ENCODE measurements at places on chromosomes 5 and 9.

DNA sequence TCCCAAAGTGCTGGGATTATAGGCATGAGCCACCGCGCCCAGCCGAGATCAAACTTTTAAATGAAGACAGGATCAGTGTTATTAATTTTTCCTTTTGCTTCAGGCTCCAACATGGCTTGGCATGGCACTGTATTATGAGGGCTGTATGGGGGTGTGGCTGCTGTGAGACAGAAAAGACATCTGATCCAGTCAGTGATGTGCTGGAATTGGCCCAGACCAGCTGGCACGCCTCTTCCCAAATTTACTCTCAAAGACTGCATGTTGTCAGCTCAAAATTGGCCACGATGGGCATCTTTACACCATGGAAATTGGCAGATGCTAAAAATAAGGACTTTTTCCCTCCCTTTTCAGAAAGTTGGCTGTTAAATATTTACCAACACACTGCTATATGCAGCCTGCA lies 12.1 kb upstream of the COL27A1 start:
- no peak for DNase-seq

GRCh38 chr9:100739666-100740065 lies 161.8 kb downstream of the CAVIN4 start:
- no peak for DNase-seq

- no peak for DNase-seq
Measured at GRCh38 chr5:40669606-40670390, 9.9 kb upstream of the PTGER4 start.

GRCh38 chr5:110751902-110752762 lies 13.3 kb downstream of the SLC25A46 start:
- no peak for DNase-seq

- peak; percentile 59 for DNase-seq
Measured at GRCh38 chr9:133141833-133142595, 21.0 kb upstream of the RALGDS start.

GRCh38 chr5:158234323-158235158 lies 375.6 kb upstream of the CLINT1 start:
- no peak for DNase-seq

DNA sequence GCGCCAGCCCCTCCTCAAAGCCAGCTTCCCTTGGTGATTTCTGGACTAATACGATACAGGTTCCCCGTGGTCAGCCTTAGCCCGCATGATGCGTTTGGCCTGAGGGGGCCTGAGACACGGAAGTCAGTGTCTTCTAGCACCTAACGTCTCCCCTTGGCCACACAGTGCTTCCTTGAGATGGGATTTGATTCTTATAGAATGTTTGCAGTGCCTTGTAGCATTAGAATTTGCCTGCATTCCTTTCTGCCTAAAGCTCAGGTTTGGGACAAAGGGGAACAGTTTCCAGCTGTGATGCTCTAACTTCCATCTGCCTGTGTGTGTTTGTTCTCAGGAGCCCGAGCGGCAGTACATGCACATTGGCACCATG lies 34.4 kb downstream of the CFAP90 start:
- DNase-seq, result no peak

GRCh38 chr5:16953729-16954128 lies 17.6 kb upstream of the MYO10 start:
- no peak for DNase-seq

- DNase-seq, result no peak
Measured at GRCh38 chr5:125550274-125550673, 803.8 kb upstream of the ZNF608 start.

GRCh38 chr5:57738787-57739186 lies 256.2 kb upstream of the ACTBL2 start:
- no peak for DNase-seq

GRCh38 chr9:29311221-29311620 lies 1737.9 kb upstream of the C9orf72 start:
- no peak for DNase-seq

GRCh38 chr9:136100700-136101614 lies 5.9 kb upstream of the NACC2 start:
- no peak for DNase-seq

DNA sequence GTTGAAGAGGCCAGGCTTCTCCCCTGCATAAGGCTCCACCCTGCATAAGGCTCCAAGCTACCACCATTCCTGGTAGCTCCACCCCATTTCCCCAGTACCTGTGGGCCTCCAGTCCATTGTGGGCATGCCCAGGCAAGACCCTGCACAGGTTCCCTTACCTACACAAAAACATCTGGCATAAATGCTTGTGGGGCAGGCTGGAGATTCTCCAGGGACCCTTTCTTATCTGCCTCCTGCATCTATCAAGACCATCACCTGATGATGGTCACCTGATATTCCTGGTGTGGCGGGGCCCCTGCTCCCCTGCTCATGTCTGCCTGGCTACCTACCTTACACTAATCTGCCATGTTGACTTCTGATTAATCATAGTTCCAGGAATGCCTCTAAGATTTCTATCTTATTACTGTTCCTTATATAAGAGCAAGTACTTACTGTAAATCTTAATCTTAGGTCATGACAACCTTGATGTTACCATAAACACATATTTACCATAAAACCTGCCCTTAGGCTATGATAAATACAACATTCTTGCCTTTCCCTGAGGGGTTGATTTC lies 41.0 kb downstream of the FGD3 start:
- DNase-seq, result no peak

- no peak for DNase-seq
Measured at GRCh38 chr9:90970608-90971007, 169.0 kb downstream of the SYK start.

GRCh38 chr5:39800042-39800601 lies 375.3 kb upstream of the DAB2 start:
- DNase-seq, result no peak

- DNase-seq, result no peak
Measured at GRCh38 chr9:114501796-114502682, 3.2 kb downstream of the WHRN start.

GRCh38 chr5:142617416-142618129 lies 68.3 kb downstream of the FGF1 start:
- DNase-seq, result peak; percentile 33

DNA sequence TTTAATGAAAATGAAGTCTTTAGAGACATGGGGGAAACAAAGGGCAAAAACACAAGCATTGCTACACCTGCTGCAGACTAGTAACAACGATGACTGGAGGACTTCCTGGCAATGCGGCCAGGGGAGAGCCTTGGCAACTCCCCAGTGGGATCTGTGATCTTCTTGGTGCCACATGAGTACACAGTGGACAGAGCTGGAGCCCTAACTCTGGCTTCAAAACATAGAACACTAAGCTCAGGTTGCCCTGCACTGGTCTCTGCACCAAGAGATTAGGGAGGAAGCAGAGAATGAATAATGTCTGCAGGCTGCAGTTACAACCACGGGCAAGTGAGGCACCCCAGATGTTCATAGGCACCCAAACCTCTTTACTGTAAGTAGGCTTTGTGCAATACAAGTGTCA lies 91.1 kb downstream of the MRPS27 start:
- no peak for DNase-seq

- no peak for DNase-seq
Measured at GRCh38 chr5:170554521-170555267, 50.9 kb downstream of the KCNIP1 start.

- DNase-seq, result no peak
Measured at GRCh38 chr5:126830061-126830460, 53.1 kb downstream of the LMNB1 start.

GRCh38 chr5:91978221-91978882 lies 595.2 kb upstream of the ARRDC3 start:
- DNase-seq, result no peak

DNA sequence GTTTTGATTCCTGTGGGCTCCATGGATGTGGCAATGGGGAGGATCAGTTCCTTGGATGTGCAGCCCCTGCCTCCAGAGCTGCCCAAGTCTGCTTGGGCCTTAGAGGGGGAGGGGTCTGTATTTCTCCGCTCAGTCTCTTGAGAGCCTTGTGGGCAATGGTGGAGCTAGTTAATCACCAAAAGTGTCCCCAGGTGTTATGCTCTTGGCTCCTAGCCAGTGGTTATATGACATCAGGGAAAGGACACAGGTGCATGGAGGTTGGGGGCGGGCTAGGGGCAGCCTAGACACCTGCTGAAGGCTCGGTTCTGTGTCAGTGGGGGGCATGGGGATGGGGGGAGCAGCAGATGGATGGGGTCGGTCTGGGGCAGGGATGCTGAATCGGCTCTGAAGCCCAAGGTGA lies 12.4 kb upstream of the ARAP3 start:
- no peak for DNase-seq

DNA sequence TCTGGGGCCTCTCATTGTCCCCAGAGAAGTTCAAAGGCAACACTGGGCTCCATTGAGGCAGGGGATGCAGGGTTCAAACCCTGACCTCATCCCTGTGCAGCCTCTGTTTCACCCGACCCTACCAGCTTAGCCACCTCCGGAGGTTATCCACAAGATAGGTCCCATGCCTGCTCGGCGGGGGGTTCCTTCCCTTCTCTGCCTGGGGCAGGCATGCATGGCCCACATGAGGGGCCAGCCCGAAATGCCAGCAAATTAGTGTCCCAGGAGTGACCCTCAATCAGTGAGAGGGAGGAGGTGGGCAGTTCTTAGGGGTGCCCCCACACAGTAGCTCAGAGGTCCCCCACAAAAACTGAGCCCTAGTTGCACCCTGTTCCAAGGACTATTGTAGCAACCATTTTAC lies 24.8 kb upstream of the FUBP3 start:
- no peak for DNase-seq

- no peak for DNase-seq
Measured at GRCh38 chr9:86201474-86202337, 57.8 kb downstream of the C9orf153 start.

- DNase-seq, result no peak
Measured at GRCh38 chr5:101531026-101531425, 627.9 kb upstream of the ST8SIA4 start.

GRCh38 chr9:1707291-1707690 lies 307.9 kb upstream of the SMARCA2 start:
- no peak for DNase-seq

GRCh38 chr5:171258737-171259415 lies 50.2 kb upstream of the TLX3 start:
- DNase-seq, result no peak

DNA sequence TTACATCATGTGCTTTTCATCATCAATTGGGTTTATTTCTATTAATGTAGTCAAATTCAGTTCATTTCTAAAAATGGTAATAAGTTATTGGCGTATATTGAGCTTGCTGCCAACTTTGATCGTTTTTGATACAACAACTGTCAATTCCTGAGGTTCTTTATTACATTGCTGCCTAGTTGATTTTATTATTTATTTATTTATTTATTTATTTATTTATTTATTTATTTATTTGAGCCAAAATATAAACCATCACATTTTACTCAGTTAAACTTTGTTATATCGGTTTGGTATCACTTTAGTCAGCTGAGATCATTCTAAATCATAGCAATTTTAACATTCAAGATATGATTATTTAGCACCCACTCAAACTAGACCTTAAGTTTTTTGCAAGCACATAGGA lies 100.0 kb downstream of the FBXO38 start:
- DNase-seq, result no peak

GRCh38 chr9:116422119-116422979 lies 264.8 kb upstream of the TRIM32 start:
- DNase-seq, result no peak

DNA sequence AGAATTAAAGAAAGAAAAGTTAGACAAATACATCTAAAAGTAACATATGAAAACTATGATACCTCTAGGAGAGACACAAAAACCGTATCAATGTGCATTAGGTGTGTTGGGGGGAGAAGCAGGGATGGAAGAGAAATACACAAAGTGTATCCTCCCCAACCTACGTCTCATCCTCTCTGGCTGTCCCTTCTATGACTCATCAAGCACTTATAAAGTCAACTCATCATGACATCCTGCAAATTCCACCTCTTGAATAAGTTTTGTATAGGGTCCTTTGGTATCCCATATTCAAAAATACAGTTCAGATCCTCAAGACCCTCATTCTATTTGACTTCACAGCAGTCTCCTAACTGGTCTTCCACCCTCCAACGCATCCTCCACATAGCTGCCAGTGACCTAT lies 917.6 kb upstream of the DMAC1 start:
- no peak for DNase-seq

- no peak for DNase-seq
Measured at GRCh38 chr5:34502581-34502980, 153.5 kb upstream of the RAI14 start.

DNA sequence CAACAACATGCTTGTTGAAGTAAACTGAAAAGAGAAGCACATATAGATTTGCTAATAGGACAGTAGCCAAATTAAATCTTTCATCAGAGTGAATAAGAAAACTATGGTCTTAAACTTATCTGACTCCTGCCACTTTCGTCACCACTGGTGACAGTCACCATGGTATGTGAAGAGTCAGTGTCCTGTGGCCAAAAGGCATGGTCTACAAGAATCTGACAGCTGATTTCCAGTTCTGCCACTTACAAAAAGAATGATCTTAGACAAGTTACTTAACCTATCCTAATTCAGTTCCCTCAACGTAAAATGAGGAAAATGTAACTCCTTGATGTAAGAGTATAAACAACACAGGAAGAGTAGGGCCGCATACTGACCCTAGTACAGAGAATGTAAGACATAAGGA lies 102.0 kb downstream of the LPAR1 start:
- DNase-seq, result no peak

DNA sequence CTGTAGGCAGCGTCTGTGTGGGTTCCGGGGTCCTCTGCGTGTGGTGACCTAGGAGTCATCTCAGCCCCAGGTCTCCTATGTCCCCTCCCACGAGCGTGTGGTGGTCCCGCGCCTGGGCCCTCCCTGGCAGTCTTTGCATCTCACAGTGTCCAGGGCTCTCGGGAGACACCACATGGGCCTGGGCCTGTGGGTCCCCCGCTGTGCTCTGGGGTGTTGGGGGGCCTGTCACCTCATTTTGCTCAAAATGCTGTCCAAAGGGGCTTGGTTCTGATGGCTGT lies 27.1 kb downstream of the CEP72 start:
- no peak for DNase-seq

DNA sequence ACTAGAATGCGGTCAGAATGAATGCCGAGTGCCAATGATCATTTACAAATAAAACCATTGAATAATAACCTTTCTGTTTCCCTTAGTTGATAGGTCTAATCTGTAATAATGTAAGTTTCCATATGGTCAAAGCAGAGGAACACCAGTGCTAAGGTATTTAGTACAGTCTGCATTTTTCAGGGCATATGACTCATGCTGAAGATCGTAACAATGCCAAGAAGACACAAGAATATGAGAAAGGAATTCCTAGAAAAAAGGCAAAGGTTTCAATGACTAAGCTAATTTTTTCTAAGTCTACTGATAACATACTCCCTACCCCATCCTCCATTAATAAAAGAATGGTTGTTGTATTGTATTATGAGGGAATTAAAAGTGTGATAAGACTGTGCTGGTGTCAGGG lies 2.8 kb downstream of the OR1L8 start:
- no peak for DNase-seq

DNA sequence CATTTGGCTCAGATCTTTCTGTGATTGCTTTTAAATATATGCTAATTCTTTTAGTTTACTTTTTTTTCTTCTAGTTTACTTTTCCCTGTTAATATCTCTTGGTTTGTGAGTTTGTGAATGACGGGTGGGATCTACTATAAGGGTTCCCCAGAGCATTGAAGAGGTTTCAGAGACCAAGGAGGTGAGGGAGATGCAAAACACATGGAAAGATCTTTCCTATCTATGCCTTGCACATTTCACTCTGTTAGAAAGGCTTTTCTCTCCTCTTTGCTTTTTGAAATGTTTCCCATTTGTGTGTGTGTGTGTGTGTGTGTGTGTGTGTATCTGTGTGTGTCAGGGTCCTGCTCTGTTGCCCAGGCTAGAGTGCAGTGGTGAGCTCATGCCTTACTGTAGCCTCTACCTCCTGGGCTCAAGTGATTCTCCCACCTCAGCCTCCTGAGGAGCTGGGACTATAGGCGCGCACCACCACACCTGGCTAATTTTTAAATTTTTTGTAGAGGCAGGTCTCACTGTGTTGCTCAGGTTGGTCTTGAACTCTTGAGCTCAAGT lies 50.7 kb downstream of the CNTLN start:
- DNase-seq, result no peak

Measured in stimulated activated CD8-positive, alpha-beta memory T cell treated with anti-CD3 and anti-CD28 coated beads, Interleukin-15, amount 100 ng/mL, for 48 hours (primary cell).